ENCODE measurements at places on chromosomes 12 and 14. TPM values are rescaled to one million over a fixed set of nuclear protein-coding genes. Genes with fewer than 3 reads are reported as not detected.

The PRH2 gene
- total RNA-seq, result not detected

The KRT72 gene
- total RNA-seq, result 0.15 TPM

The GCN1 gene
- 151 TPM for total RNA-seq

The EID3 gene
- 6.9 TPM for total RNA-seq

The RNU4-1 gene
- 780 TPM for total RNA-seq

The TMPO gene
- 366 TPM for total RNA-seq

The ARHGAP9 gene
- 363 TPM for total RNA-seq

The PRB3 gene
- not detected for total RNA-seq

The HOXC6 gene
- total RNA-seq, result not detected

The PNP gene
- total RNA-seq, result 194 TPM

The POC1B gene
- 58.8 TPM for total RNA-seq

The OR6C4 gene
- total RNA-seq, result not detected

The ATXN2 gene
- total RNA-seq, result 38.2 TPM

The ZNF140 gene
- total RNA-seq, result 11.2 TPM

The FIGNL2 gene
- 0.40 TPM for total RNA-seq

The SVOP gene
- not detected for total RNA-seq

The SLC35F4 gene
- total RNA-seq, result not detected

The TMTC2 gene
- total RNA-seq, result 4.5 TPM

The OR11H6 gene
- not detected for total RNA-seq

The LMNTD1 gene
- not detected for total RNA-seq

The GARIN6 gene
- not detected for total RNA-seq

The HEBP1 gene
- total RNA-seq, result 9.7 TPM

The IFI27L1 gene
- 42.8 TPM for total RNA-seq

The CHGA gene
- not detected for total RNA-seq

The LIN7A gene
- total RNA-seq, result not detected

The FZD10 gene
- total RNA-seq, result not detected

The TSPAN9 gene
- not detected for total RNA-seq

The HOXC11 gene
- not detected for total RNA-seq

The TSPAN19 gene
- not detected for total RNA-seq

The HOXC5 gene
- not detected for total RNA-seq

The ACVRL1 gene
- total RNA-seq, result not detected

The INHBE gene
- total RNA-seq, result not detected

The TAS2R13 gene
- total RNA-seq, result 1.3 TPM

The RGS6 gene
- 3.1 TPM for total RNA-seq

The ADAM20 gene
- 0.16 TPM for total RNA-seq

The ETFBKMT gene
- total RNA-seq, result 1.2 TPM

The KRT83 gene
- not detected for total RNA-seq

The ERBB3 gene
- 0.94 TPM for total RNA-seq
